ENCODE measurements at places on chromosomes 7 and 10. TPM values are rescaled to one million over a fixed set of nuclear protein-coding genes. Genes with fewer than 3 reads are reported as not detected.

- no peak overlapping the region for H3K4me3 ChIP-seq
- peaks cover 27% of the 10 kb centered on the region for H3K4me1 ChIP-seq
- no peaks in the 10 kb centered on the region for H3K27me3 ChIP-seq
Observed at GRCh38 chr10:74008212-74008731, 10.4 kb downstream of the VCL start.

HOXA6 gene
- total RNA-seq, result not detected

DNA sequence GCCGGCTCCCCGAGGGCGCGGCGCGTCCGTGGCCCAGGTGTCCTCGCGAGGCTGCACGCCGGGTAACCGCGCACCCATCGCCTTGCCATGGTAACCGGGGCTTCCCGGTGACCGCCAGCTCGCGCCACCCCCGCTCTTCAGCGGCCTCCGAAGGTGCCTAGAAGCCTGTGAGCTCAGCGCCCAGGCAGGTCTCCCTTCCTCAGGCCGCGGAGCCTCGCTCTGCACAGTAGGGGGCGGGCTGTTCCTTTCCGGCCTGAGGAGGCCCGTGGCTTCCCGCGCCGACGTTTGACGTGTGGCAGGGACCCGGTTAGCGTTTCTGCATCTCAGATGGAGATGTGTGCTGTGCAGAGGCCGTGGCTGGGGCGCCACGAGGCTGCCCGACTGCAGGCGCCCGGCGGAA, 117.1 kb downstream of the DYNC2I1 start:
- no peaks in the 10 kb centered on the region for H3K4me1 ChIP-seq
- H3K36me3 ChIP-seq, result no peaks in the 10 kb centered on the region
- no peak for DNase-seq
- H3K27ac ChIP-seq, result no peak overlapping the region
- H3K27me3 ChIP-seq, result no peaks in the 10 kb centered on the region

DNA sequence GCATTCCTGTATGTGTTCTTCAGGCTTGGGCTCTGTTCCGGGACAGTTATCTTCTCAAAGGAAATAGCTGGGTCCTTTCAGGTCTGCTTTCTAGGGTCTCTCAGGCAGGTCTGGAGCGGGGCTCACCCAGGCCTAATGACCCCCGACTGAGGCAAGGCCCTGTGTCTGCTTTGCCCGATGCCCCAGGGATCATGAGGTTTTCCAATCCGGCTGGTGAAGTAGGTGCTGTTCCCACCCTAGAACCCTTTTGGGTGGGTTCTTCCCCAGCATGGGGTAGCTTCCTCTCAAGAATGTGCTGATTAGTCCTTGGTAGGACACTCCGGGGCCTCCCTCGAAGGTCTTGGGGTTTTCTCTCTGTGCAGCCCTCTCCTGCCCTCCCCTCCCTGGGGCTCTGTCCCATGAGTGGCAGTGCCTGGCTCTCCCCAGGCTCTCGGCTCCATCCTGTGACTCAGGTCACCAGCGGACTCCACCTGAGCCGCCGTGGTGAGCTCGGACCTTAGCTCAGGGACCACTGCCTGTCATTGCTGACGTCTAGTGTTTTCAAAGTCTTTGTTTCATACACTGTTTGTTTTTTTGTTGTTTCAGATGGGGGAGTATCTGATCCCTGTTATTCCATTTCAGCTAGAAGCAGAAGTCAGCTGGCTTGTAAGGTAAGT, 71.0 kb upstream of the NKX6-2 start:
- H3K27me3 ChIP-seq, result no peaks in the 10 kb centered on the region
- H3K36me3 ChIP-seq, result no peaks in the 10 kb centered on the region
- no peaks in the 10 kb centered on the region for H3K4me1 ChIP-seq

PRSS37 gene
- total RNA-seq, result not detected

DNA sequence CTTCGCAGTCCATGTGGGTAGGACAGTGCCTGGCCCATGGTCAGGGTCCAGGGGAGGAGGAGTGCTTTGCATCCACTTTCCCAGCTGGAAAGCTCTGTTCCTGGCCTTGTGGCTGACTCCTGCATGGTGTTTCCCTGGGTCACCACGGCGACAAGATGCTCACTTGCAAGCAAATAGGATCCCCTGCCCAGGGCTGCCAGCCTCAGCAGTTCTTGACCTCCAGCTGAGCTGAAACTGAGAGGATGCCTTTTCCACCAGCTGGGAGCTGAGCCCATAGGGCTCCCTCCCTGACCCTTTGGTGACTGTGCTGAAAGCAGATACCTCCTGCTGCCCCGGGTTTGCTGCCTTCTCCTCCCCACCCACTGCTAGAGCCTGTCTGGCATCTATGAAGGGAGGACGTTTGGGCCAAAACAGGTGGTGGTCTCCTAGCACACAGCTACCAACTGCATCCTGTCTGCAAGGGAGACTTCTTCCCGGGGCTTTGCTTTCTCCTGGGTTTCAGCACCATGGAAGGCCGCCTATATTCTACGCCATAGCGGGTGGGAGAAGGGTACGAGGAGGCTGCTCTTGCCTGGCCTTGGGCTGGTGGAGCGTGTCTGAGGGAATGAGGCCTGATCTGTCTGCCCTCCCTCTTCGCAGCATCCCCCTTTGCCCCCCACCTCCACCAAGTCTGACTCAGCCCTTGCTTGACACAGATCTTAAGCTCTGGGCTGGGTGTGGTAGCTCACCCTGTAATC, 34.4 kb downstream of the UBTD1 start:
- no peak overlapping the region for H3K4me3 ChIP-seq
- H3K27ac ChIP-seq, result no peak overlapping the region
- no peaks in the 10 kb centered on the region for H3K36me3 ChIP-seq
- DNase-seq, result no peak
- no peaks in the 10 kb centered on the region for H3K27me3 ChIP-seq

- no peaks in the 10 kb centered on the region for H3K27me3 ChIP-seq
- H3K4me1 ChIP-seq, result no peaks in the 10 kb centered on the region
- H3K36me3 ChIP-seq, result no peaks in the 10 kb centered on the region
- H3K4me3 ChIP-seq, result no peak overlapping the region
Observed at GRCh38 chr10:3476186-3476585, 303.6 kb upstream of the PITRM1 start.

- H3K27me3 ChIP-seq, result no peaks in the 10 kb centered on the region
- H3K27ac ChIP-seq, result no peak overlapping the region
- no peak overlapping the region for H3K4me3 ChIP-seq
- H3K36me3 ChIP-seq, result no peaks in the 10 kb centered on the region
- peaks cover 12% of the 10 kb centered on the region for H3K4me1 ChIP-seq
Observed at GRCh38 chr7:69968969-69969556, 370.8 kb downstream of the AUTS2 start.

GRCh38 chr7:139791316-139791715, 13.5 kb upstream of the HIPK2 start:
- no peak overlapping the region for H3K4me3 ChIP-seq
- no peaks in the 10 kb centered on the region for H3K27me3 ChIP-seq

GRCh38 chr10:61899069-61899531, 2.4 kb upstream of the ARID5B start:
- no peak overlapping the region for H3K4me3 ChIP-seq
- H3K27ac ChIP-seq, result no peak overlapping the region
- no peaks in the 10 kb centered on the region for H3K27me3 ChIP-seq
- DNase-seq, result no peak
- no peaks in the 10 kb centered on the region for H3K36me3 ChIP-seq

GRCh38 chr10:117514971-117515370, 27.6 kb upstream of the EMX2 start:
- no peaks in the 10 kb centered on the region for H3K36me3 ChIP-seq
- no peaks in the 10 kb centered on the region for H3K27me3 ChIP-seq
- H3K27ac ChIP-seq, result no peak overlapping the region

GRCh38 chr7:66682350-66683093, 53.8 kb downstream of the KCTD7 start:
- peaks cover 18% of the 10 kb centered on the region for H3K4me1 ChIP-seq
- peak overlapping the region; percentile 96 for H3K27ac ChIP-seq
- H3K27me3 ChIP-seq, result no peaks in the 10 kb centered on the region

SLC18A2 gene
- not detected for total RNA-seq

- no peak overlapping the region for H3K4me3 ChIP-seq
- H3K27me3 ChIP-seq, result no peaks in the 10 kb centered on the region
- H3K36me3 ChIP-seq, result no peaks in the 10 kb centered on the region
- no peaks in the 10 kb centered on the region for H3K4me1 ChIP-seq
- DNase-seq, result no peak
- no peak overlapping the region for H3K27ac ChIP-seq
Observed at GRCh38 chr10:49374740-49375139, 21.1 kb downstream of the DRGX start.

DNA sequence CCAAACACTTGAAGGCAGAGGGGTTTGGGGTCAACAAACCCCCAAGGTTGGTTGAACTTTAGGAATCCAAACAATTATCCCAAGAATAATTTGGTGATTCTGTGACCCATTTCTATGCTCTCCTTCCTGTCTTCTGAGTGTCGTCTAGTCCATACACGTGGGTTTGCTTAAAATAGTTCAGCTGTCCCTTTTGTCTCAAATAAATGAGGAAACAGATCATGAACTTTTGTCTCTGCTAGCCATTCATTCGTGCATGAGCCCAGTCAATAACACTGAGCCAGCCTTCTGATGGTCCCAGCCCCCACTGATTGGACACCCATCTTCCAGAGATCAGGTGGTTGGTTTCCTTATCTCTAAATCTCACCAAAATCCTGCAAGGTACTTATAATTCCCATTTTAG, 255.4 kb downstream of the PRPF18 start:
- no peak overlapping the region for H3K27ac ChIP-seq
- peaks cover 34% of the 10 kb centered on the region for H3K4me1 ChIP-seq
- no peaks in the 10 kb centered on the region for H3K27me3 ChIP-seq
- no peak overlapping the region for H3K4me3 ChIP-seq

ANKRD16 gene
- 8.0 TPM for total RNA-seq

ANXA8 gene
- not detected for total RNA-seq

- no peak overlapping the region for H3K27ac ChIP-seq
- H3K27me3 ChIP-seq, result no peaks in the 10 kb centered on the region
- H3K4me3 ChIP-seq, result no peak overlapping the region
- no peak for DNase-seq
- H3K4me1 ChIP-seq, result peaks cover 4% of the 10 kb centered on the region
Observed at GRCh38 chr10:22700489-22700888, 13.9 kb downstream of the PIP4K2A start.

PTPN20 gene
- total RNA-seq, result 1.7 TPM

AGR3 gene
- not detected for total RNA-seq

DNA sequence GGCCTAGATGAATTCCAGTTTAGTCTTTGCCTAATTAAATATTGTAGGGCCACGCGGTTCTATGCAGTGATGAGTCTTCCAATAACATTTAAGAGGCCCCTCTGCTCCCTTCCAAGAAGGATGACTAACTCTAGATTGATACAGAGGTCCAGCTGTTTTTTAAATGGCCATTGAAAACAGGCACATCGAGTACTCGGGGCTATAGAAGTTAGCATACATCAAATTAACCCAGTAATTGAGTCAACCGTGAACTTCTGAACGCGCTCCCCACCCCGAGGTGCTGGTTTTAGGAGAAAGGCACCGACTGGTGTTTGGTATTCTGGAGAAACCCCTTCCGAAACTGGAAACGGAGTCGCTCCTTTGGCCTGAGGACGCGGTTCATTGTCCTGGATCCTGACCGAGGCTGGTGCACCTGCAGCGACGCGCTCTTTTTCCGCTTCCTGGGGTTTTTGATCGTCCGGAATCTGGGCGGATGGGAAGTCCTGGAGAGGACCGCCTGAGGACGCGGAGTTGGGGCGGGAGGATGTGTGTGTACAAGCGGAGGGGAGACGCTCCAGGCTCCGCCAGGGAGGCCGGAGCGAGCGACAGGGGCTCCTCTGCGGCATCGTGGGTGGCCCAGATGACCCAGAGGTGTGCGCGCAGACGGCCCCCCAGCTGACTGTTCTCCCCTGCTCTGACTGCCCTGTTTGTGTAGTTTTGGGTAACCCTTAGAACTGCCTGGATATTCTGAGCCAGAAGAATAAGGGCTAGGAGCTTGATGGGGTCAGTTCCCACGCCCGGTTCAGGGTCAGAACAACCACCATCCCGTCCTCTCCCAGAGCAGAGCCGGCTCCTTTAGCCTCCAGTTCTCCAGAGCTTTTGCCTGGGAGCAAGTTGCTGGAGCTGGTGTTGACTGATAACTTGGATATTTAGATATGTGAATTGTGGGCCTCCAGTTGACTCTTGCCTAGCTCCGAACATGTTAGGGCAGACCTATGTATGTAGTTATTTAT, 711 bp downstream of the FAM221A start:
- peak overlapping the region; percentile 41 for H3K27ac ChIP-seq
- no peaks in the 10 kb centered on the region for H3K4me1 ChIP-seq
- H3K27me3 ChIP-seq, result no peaks in the 10 kb centered on the region
- peak overlapping the region; percentile 59 for H3K4me3 ChIP-seq

GRCh38 chr10:83012866-83013265, 1126.4 kb upstream of the GHITM start:
- no peaks in the 10 kb centered on the region for H3K36me3 ChIP-seq
- no peaks in the 10 kb centered on the region for H3K27me3 ChIP-seq
- no peaks in the 10 kb centered on the region for H3K4me1 ChIP-seq
- no peak overlapping the region for H3K27ac ChIP-seq
- no peak for DNase-seq

TCERG1L gene
- total RNA-seq, result 23.6 TPM

- no peaks in the 10 kb centered on the region for H3K27me3 ChIP-seq
- no peaks in the 10 kb centered on the region for H3K36me3 ChIP-seq
- no peak overlapping the region for H3K27ac ChIP-seq
- H3K4me1 ChIP-seq, result no peaks in the 10 kb centered on the region
- H3K4me3 ChIP-seq, result no peak overlapping the region
Observed at GRCh38 chr7:127897704-127898454, 133.4 kb downstream of the LRRC4 start.

DNA sequence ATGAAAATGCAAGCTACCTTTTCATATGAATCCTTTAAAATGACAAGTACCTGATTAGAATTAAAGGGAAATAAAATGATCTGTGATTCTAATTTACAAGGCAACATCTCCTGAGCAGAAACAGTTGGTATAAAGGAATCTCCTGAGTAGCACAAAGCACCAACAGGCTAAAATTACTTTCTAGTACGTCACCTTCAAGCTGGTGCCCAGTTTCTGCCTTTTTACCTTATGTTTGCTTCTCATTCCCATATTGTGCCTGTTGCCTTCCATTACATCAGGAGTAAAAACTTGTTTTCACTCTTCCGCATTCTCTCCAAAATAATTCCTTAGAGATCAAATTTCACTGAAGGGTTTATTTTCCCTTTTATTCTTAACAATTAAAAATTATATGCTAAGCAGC, 587.1 kb upstream of the KCND2 start:
- DNase-seq, result no peak
- no peaks in the 10 kb centered on the region for H3K4me1 ChIP-seq
- no peak overlapping the region for H3K27ac ChIP-seq
- no peaks in the 10 kb centered on the region for H3K36me3 ChIP-seq
- H3K4me3 ChIP-seq, result no peak overlapping the region

DNA sequence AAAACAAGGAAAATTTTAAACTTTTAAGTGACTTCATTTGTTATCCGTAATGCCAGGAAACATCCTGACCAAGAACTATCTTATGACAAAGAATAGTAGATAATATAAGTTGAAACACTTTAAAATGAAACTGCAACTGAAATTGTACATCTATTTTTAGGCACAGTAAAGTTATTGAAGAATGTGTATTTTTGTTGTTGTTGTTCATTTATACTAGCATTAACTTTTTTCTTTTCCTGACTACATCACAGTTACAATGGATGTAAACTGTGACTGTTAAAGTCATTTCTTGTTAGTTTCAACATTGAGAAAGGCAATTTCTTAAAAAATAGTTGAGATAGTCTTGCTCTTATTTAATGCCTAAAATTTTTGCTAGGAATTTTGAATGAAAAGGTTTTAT, 2.6 kb downstream of the CPED1 start:
- no peaks in the 10 kb centered on the region for H3K27me3 ChIP-seq
- peak overlapping the region; percentile 23 for H3K27ac ChIP-seq
- no peak overlapping the region for H3K4me3 ChIP-seq

GRCh38 chr10:11086177-11086840, 68.6 kb downstream of the CELF2 start:
- DNase-seq, result no peak
- no peaks in the 10 kb centered on the region for H3K27me3 ChIP-seq
- H3K4me1 ChIP-seq, result no peaks in the 10 kb centered on the region
- H3K4me3 ChIP-seq, result no peak overlapping the region

CFAP69 gene
- 33.3 TPM for total RNA-seq

LIPN gene
- not detected for total RNA-seq

Data from thyroid gland (tissue), 4 donors.